ENCODE measurements at places on chromosomes 1 and 21.
A peak's percentile ranks its signal among the peaks of the same experiment; 100 is the strongest.

DNA sequence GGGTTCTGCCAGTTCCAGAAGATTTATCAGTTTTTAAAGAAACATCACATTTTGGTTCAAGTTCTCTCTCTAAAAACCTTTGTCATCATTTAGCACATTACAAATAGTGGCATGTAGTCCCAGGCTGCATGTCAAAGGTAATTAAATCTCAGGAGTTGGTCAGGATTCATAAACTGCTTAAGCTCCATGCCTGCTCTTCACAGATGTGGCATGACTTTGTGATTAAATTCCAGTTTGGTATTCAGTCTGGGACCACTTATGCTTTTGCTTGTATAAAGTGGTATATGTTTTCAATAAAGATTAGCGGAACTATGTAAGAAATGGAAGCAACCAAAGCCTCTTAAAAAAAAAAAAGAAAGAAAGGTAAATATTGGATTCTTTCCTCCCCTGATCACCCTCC is 408.0 kb downstream of the DISC1 start:
- no peak for DNase-seq

DNA sequence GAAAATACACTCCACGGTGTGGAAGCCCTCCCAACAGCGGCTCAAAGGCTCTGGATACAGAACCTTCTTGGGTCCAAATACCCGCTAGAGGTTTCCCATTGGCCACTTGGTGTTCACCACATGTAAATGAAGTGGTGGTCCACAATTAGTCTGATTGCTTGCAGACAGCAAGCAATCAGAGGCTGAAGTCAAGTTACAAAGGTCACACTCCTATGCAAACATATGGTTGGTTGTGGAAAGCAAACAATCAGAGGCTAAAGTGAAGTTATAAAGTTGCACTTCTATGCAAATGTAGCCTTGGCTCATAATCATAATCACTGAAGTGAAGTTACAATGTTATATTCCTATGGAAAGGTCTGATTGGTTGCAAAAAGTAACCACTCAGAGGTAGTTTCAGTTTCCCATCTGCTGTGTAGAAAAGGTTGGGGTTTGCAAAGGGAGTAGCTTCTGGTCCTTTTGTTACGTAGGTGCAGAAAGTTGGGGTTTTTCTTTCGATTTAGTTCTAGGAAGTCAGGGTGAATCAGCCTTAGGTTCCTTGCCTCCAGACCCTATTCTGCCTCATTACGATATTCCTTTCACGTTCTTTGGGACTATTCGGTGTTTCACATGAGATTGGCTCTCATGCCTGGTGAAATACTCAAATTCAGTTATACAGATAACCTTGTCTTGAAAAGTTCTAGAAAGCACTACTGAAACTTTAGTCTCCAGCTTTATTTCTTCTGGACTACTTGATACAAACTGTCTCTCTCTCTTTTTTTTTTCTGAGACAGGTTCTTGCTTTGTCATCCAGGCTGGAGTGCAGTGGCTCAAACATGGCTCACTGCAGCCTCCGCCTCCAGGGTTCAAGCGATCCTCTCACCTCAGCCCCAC is 36.7 kb upstream of the MTF2 start:
- no peak for DNase-seq

GRCh38 chr21:44337449-44337848 is 1.7 kb downstream of the CFAP410 start:
- DNase-seq = no peak

DNA sequence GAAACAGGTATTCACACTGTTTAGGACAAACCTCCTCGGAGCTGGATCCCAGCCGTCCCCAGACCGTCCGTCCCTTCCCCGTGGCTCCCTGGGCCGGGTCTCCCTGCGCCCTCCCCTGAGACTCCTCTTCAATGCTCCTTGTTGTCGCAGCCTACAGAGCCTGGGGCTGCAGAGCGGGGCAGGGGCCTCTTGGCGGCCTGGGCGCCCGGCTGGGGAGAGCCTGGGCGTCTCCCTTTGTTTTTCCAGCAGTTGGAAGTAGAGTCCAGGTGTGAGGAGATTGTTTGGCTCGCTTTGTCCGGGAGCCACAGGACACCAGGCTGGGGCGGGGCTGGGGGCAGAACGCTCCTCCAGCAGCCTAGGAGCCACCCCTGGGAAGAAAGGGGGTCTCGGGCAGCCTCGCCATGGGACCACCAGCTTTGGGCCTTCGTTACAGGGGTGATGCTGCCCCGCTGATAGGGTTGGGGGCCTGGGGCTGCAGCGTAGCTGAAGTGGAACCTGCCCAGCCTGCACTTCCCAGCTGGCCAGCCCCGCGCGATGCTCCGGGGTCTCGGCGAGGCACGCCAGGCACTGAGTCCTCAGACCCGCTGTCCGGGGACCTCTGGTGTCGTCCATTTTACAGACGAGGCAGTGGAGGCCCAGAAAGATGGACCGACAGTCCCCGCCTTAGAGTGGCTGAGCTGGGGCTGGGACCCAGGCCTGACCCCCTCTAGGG is 66.9 kb downstream of the PRDM16 start:
- DNase-seq = no peak

- DNase-seq = no peak
Observed at GRCh38 chr1:209456878-209457277, 126.6 kb upstream of the CAMK1G start.

DNA sequence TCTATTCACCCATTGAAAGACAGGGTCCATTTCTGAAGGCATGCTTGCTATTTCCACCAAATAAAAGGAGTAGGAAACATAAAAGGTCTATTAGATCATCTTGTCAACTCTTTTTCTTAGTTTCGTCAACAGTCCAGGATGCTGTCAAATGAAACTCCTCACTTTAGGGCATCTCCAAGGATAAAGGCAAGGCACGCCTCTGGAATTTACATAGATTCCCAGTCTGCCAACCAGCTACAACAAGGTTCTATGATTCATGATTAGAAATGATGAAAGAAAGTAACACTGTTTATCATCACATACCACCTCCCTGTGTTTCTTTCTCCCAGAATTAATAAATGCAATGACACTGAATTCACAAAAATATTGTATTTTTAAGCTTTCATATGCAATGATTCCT is 636.3 kb downstream of the LTN1 start:
- no peak for DNase-seq

GRCh38 chr1:72197786-72198185 is 84.6 kb downstream of the NEGR1 start:
- DNase-seq = no peak

- DNase-seq = no peak
Observed at GRCh38 chr1:230643908-230644307, 1.6 kb downstream of the COG2 start.

GRCh38 chr1:51968632-51969031 is 21.9 kb downstream of the RAB3B start:
- DNase-seq = no peak

- no peak for DNase-seq
Observed at GRCh38 chr1:208036106-208036808, 125.3 kb upstream of the CD34 start.

DNA sequence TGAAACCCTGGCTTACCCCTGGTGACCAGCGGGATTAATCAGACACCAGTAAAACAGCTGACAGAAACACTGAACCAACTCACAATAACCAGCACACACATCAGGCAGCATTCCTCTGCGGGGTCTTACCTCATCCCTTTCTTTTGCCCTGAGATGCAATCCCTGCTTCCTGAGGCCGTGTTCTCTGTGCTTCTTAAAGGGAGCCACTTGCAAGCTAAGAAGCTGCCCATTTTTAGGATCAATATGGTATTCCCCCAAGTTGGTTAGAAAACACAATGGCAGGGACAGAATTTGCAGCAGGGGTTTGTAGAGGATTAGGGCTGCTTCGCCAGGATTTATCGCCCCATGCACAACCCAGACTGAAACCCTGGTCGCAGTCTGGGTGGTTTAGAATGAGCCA is 74.7 kb upstream of the OLIG2 start:
- no peak for DNase-seq

DNA sequence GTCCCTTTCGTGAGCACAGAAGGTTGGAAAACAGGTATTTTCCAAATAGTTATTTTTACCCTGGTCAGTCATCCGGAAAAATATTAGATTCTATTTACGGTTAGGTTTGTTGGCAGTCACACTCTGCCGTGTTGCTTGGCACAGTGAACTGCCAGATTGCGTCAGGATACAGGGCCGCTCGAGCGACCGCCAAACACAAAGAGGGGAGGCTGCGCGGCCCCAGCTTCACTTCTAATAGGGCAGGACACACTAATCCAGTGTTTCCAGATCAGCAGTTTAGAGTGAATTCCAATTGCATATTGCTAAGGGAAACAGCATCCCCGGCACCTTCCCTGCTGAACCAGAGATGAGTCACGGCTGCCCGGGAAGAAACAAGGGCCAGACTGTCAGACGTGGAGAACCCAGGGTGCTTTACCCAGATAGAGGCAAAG is 22.9 kb downstream of the UMODL1 start:
- DNase-seq = no peak

- DNase-seq = no peak
Observed at GRCh38 chr1:185345913-185346720, 29.1 kb upstream of the IVNS1ABP start.

DNA sequence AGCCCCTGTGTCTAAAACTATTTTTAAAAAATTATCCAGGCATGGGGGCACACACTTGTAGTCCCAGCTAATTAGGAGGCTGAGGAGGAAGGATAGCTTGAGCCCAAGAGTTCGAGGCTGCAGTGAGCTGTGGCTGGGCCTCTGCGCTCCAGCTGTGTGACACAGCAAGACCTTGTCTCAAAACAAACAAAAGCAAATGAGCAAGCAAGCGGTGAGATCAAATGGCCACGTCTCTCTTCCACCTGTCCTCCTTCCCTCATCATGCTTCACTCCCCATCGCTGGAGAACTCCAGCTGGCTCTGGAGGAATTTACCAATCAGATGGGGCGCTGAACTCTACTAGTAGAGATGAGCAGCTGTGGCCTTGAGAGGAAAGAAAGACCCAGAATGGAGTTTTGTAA is 14.0 kb upstream of the REN start:
- no peak for DNase-seq

DNA sequence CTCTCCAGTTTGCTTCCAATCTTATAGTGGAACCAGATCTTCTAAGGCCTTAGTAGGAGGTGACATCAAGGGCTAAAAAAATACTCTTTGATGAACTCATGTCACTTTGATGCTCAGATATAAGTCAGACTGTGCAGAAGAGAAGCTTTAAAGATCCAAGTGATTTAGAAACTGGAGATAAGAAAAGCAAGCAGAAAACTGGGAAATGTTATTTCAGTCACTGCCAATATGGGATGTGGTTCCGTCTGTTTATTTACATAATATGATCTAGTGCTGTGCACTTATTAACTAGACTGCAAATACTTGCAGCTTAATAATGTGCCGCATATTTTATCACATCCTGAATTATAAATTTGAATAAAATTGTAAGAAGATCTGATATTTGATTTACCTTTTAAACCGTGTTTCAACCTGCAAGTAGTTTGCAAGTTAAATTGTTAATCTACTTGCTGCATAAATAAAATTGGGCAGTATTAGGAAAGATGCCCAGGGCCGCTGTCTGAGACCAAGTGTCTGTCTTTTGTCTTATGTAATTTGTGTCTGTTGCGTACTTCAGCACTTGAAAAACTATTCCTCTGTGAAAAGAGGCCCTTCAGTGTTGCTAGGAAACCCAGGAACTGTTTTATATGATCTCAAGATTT is 29.6 kb downstream of the CXADR start:
- DNase-seq = no peak

DNA sequence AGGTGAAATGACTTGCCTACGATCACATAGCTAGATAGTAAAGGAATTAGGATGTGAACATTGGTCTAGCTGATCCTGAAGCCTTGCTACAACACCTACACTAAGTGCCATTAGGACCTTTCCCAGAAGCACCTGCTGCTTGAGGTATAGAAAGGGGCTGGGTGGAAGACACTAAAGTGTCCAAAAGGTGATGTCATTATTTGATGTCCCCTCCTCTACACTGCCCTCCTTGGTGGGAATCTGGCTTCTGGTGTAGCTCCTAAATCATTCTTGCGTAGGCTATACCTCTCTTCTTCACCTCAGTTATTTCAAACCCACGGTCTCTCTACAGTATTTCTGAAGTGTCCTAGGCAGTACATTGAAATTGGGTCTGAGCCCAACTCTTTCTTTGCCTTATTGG is 132.5 kb upstream of the FGGY start:
- DNase-seq = no peak

- DNase-seq = no peak
Observed at GRCh38 chr1:151875419-151876097, 22.0 kb upstream of the THEM5 start.

DNA sequence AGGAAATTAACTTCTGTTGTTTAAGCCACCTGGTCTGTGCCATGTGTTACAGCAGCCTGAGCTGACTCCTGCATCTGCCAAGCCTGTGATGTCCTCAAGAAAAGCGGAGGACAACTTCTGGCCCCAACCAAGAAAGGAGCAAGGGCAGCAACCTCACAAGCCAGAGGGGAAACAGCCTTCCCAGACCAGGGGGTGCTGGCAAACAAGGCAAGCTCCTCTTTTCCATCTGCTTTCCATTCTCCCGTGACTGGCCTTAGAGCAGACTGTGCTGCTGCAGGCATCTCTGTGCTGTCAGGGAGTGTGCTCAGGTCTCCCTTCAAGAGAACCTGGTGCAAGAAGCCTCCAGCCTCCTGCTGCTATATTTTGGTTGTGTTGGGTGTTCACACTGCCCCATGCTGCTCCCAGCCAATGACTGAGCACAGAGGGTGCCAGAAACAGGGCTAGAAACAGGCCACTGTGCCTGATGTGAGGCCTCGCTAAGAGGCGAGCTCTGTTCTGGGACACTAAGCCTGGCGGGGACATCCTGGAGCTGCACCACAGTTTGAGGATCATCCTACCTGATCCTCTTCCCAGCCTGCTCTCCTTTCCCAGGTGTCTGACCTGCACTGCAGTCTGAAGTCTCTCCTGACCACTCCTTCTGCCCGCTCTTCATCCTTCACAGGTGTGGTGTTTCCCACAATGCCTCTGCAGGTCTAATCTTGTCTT is 27.5 kb upstream of the SLAMF9 start:
- peak; percentile 67 for DNase-seq

DNA sequence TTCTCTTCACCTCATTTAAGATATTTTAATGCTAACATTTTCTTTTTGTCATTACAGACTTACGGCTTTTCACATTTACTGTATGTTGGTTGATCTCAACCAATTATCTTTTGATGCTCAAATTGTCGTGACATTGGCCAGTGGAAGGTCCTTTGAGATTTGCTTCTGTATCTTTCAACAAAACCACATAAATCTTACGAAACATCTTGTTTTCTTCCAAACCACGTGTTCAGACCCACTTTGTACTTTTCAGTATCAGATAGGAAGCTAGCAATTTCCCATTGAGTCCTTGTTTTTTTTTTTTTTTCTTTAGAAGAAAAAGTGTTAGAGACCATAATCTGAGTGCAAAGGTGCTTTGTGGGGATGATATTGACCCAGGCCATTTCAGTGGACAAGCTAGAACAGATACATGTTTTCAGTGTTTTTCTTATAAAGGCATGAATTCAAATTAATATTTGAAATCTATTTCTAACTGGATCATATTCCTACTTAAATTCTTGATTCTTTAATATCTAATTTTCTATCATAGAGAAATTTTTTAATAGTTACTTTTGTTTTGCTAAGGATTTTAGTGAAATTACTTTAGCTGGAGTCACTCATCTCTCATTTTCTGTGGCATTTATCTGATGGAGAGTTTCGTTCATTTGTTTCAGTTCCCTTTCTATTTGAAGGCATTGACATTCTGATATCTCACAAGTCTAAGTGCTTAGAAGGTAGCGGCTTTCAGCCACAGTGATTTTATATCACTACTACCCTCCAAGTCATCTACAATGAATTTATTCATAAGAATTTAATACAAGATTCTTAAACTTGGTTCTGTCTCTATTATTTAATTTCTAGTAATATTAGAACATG is 26.7 kb downstream of the ATG4C start:
- DNase-seq = no peak
